ENCODE measurements at places on chromosomes 3 and 15. TPM values are rescaled to one million over a fixed set of nuclear protein-coding genes. Genes with fewer than 3 reads are reported as not detected.

Gene GPR149
- total RNA-seq: not detected

Gene FSD2
- not detected for total RNA-seq

DNA sequence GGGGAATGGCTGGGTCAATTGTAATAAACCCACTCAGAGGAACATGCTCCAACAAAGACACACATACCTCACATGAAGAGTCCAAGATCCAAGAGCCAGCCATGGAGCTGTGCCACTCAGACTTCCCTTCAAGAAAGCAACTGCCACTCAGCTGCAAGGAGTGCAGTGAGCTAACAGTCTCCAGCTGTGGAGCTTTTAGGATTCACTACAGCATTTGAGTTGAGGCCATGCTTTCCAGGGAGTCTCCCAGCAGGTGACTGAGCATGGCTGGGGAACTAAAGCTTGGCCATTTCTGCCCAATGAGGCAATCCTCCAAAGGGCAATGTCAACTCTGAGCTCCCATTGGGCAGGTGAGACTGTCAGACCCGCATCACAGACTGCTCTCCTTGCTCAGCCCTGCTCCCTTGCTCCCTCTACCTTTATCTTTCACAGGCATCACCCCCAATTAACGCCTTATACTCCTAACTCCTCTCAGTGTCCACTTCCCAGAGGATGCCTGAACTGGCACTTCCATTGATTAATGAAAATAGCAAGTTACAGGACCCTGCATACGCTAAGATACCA lies 165.3 kb upstream of the CTNNB1 start:
- no peak for ATAC-seq

Gene DAZL
- not detected for total RNA-seq
